Effector memory CD4-positive, alpha-beta T cell (primary cell): ENCODE measurements at places on chromosomes 5 and 9.

- no peak for DNase-seq
Observed at GRCh38 chr9:87826331-87826730, 56.3 kb upstream of the SPATA31E1 start.

GRCh38 chr9:127629468-127630081 is 17.5 kb downstream of the STXBP1 start:
- DNase-seq = no peak

- no peak for DNase-seq
Observed at GRCh38 chr5:154479160-154479943, 1.3 kb upstream of the HAND1 start.

GRCh38 chr5:130045334-130045733 is 141.1 kb downstream of the CHSY3 start:
- no peak for DNase-seq

DNA sequence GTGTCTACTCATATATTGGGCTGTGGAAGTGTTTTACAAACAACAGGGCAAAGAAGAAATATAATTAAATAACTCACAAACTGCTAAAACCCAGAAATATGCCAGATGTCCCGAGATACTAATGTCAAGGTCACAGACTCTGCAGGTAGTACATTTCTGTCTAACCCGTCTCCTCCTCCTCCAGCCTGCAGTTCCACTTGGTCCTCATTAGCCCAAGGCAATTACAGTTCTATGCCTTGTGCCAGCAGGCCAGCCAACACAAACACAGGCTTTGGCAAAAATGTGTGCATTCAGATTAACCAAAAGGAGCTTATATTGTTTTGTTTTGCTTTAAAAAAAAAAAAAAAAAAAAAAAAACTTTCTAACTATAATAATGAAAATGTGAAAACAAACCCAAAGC is 148.8 kb downstream of the MYO10 start:
- no peak for DNase-seq

DNA sequence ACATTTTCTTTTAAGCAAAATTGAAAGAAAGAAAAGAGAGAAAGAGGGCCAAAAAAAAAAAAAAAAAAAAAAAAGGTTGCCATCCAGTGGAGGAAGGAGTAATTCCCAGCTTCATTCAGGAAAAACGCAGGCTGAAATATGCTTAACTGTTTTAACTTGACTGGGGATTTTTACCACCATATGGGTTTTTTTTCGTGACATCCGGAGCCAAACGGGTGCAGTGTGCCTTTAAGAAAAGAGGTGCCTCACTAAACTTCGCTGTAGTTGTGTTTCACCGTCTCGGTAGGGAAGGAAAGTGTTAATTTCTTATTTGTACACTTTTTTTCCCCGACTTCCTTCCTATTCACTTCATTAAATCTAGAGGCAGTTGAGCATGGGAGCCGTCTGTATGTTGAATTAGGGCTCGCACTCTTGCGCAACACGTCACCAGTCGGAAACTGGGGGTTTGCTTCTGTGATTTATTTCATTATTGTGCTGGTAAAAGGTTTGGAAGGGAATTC is 143.0 kb downstream of the SMARCA2 start:
- DNase-seq = peak; percentile 21

DNA sequence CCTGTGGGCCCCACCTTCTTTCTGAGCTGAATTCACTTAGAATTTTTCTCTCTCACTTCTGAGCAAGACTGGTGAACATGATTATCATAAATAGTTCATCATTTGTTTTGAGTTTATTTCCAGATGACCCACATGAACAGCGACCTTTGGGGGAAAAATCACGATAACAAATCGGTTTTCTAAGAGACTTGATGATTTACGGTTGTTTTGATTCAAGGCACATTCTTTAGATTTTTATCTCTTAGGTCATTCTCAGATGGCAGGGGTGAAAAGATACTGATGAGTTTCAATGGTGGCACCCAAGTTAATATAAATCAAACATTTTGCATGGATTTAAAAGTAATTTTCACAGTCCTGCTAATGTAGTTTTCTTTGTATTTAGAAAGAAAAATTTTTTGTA is 95.1 kb downstream of the DMXL1 start:
- no peak for DNase-seq

DNA sequence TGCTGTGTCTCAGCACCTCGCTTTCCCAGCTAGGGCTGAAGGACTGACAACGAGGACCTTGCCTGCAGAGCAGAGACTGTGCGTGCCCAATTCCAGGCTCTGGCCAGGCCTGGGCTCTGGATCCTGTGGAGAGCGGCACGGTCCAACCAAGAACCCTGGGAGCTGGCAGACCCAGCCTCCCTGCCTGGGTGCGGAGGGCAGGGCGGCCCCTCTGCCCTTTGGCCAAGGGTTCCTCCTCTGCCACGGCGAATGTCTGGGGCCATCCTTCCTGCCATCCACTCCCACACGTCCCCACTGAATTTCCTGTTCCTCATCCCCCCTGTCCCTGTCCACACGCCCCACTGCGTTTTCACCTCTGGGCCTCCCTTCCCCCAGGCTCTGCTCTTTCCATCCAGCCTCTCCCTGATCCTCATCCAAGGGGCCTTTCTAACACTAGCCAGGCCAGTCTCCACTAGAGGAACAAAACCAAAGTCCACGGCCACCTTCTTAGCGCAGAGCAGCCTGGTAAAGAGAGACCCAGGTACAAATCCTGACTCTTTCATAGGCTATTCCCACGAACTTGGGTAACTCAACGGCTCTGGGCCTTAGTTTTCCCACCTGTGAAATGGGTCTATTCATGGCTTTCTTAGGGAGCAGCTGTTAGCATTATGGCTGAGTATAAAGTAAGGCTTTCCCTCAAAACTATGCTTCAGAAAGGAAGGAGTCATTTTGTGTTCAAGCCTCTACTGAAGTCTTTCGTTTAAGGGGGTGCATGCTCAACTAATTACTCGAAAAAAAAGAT is 95.5 kb upstream of the PHYKPL start:
- DNase-seq = no peak

GRCh38 chr9:2085716-2086115 is 70.6 kb downstream of the SMARCA2 start:
- DNase-seq = no peak

DNA sequence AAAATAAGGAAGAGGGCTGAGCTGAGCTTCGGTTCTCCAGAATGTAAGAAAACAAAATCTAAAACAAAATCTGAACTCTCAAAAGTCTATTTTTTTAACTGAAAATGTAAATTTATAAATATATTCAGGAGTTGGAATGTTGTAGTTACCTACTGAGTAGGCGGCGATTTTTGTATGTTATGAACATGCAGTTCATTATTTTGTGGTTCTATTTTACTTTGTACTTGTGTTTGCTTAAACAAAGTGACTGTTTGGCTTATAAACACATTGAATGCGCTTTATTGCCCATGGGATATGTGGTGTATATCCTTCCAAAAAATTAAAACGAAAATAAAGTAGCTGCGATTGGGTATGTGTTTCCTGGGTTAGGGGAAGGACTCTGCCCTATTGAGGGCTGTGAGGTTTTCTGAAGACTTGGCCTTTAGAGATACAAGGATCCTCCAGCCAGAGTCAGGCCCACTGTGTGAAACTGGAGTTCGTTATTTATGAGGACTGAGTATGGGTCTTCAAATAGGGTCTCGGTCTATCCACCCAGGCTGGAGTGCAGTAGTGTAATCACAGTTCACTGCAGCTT is 3.8 kb downstream of the EGR1 start:
- DNase-seq = no peak
